ENCODE measurements at places on chromosomes 6 and 20.

DNA sequence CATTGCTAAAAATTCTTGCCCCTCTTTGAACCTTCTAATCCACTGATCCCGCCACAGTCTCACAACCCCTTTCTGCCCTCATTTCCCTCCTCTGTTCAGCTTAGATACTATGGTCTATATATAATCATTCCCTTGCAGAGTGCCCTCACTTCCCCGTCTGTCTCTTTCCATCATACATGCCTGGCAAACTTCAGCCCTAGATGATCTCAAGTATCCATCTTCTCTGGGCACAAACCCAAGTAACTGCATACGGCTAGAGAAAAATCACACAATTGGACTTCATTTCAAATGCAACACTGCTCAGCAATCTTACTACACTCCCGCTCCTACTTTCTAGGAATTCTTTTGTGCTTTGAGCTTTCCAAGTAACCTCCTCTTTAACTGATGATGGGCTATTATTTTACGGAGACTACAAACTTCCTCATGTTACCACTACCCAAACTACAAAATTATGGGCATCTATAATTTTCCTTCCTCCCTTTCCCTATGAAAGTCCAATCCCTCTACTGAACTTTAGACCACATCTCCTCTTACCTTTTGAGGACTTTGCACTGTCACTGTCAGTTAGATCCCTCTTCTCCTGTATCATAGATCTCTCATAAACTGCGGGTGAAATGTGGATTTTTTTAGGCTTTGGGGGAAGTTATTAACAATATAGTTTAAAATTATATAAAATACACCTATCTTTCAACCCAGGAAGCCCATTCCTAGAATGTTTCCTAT is 135.6 kb downstream of the BTBD9 start:
- no peak for DNase-seq

DNA sequence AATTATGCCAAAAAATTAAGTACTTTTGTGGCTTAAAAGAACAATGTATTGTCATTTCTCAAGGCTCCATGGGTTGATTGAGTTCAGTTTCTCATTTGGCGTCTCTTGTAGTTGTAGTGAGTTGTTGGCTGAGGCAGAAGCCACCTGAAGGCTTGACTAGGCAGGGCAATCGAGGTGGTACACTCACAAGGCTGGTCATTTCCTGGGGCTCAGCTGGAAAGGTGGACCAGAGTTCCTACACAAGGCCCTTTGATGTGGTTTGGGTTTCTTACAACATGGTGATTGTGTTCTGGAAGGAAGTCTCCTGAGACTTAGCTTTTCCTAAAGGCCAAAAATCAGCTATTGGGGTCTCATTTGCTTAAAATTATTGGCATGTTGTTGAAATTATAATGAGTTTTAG is 22.6 kb downstream of the MAS1 start:
- DNase-seq = no peak

DNA sequence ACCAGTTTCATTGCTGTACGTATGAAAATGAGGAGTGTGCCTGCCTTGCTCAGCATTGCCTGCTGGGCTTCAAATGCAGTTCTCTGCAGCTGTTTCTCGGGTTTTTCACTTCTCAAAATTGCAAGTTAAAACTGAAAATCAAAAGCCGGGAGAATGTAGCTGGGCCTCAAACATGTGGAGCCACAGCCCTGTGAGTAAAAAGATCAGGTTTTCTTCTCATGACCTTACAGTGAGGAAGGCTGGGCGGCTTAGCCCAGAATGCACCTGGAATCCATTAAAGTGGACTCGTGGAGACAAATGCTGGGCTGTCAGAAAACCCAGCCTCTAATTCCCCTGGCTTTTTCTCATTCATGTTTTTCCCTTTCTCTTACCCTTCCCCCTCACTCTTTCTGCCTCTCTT is 34.4 kb downstream of the DSE start:
- no peak for DNase-seq

DNA sequence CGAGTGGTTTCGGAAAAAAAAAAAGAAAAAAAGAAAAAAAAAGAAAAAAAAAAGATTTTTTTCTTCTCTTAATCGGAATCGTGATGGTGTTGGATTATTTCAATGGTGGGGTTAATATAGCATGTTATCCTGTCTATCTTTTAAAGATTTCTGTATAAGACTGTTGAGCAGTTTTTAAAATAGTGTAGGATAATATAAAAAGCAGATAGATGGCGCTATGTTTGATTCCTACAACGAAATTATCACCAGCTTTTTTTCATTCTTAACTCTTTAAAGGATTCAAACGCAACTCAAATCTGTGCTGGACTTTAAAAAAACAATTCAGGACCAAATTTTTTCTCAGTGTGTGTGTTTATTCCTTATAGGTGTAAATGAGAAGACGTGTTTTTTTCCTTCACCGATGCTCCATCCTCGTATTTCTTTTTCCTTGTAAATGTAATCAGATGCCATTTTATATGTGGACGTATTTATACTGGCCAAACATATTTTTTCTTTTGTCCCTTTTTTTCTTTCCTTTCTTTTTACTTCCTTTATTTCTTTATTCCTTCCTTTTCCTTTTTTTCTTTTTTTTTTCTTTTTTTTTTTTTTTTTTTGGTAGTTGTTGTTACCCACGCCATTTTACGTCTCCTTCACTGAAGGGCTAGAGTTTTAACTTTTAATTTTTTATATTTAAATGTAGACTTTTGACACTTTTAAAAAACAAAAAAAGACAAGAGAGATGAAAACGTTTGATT is 3.6 kb downstream of the SOX4 start:
- no peak for DNase-seq

DNA sequence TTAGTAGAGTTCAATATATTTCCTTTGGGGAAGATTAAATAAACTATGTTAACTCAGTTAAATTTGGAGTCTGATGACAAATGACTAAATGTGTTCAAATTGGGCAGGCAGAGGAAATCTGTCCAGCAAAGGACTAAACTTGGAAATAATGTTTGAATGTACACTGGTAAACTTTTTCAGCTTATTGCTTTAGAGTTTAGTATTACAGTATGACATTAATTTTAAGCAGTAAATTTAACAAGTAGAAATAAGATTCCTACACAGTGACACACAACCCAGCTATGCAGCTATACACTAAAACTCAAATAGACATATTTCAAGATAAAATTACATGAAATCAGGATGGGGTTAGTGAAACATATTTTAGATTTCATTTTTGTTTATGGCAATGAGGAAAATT is 42.6 kb upstream of the HDGFL1 start:
- no peak for DNase-seq

GRCh38 chr6:158476389-158476788 is 83.5 kb upstream of the TMEM181 start:
- DNase-seq = no peak

GRCh38 chr6:157867155-157867559 is 44.1 kb downstream of the SNX9 start:
- no peak for DNase-seq

- no peak for DNase-seq
Observed at GRCh38 chr6:100633096-100633777, 168.5 kb upstream of the SIM1 start.

DNA sequence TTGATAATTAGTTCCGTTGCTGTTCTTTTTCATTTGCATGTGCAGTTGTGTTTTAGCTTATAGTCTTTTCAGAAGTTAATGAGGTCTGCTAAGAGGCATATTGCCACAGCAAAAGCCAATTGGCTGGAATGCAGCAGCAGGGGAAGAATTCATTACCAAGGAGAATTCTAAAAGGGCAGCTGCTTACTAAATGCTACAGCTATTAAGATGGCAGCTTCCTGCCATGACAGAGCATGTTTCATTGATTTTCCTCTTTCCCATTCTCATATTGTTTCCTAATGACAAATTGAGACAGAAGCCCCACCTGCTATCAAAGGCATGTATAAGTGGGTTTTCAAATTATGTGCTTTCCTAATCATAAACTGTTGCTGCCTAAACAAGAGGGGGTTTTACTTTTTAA is 66.6 kb downstream of the CLVS2 start:
- no peak for DNase-seq

- DNase-seq = no peak
Observed at GRCh38 chr6:1105833-1106400, 206.0 kb upstream of the FOXQ1 start.
